ENCODE measurements at places on chromosomes 16 and 17.
A peak's percentile ranks its signal among the peaks of the same experiment; 100 is the strongest.

DNA sequence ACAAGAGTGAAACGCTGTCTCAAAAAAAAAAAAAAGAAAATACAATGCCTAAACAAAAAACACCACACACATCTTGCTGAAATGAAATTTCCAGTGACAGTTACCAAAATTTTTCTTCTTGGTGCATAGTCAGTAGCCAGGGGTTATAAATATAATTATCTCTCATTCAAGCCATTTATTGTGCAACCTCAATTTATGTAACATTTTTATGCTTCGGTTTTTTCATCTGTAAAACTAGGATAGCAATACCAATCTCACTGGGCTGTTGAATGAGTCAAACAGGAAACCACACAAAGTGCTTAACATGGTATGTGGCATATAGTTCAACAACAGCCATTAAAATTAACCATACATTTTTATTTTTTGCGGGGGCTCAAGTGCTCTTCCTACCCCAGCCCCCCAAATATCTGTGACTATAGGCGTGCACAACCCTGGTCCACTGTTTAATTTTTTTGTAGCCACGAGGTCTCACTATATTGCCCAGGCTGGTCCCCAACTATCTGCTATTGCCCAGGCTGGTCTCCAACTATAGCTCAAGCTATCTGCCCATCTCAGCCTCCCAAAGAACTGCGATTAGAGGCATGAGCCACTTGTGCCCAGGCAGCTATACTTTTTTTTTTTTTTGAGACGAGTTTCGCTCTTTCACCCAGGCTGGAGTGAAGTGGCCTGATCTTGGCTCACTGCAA lies 2.6 kb downstream of the COG4 start:
- peak; percentile 79 for DNase-seq

DNA sequence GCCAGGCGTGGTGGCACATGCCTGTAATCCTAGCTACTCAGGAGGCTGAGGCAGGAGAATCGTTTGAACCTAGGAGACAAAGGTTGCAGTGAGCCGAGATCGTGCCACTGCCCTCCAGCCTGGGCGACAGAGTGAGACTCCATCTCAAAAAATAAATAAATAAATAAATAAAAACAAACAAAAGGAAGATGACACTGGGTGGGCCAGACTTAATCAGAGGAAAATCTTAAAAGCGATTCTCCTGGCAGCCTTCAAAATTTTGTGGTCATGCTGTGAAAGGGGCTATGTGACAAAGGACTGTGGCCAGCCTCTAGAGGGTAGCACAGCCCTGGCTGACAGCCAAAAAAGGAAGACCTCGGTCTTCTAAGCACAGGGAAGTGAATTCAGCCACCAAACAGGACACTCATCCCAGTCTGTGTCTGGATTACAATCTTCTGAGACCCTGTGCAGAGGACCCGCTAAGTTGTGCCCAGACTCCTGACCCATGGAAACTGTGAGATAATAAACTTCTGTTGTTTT lies 391.1 kb downstream of the CNTNAP4 start:
- no peak for DNase-seq

GRCh38 chr17:32445074-32445415 lies 735 bp downstream of the PSMD11 start:
- peak; percentile 70 for DNase-seq

GRCh38 chr16:65500919-65501318 lies 379.1 kb upstream of the CDH11 start:
- DNase-seq, result no peak

- peak; percentile 25 for DNase-seq
These were observed 6.2 kb downstream of the PSMD12 start for GRCh38 chr17:67359960-67360791.

- DNase-seq, result peak; percentile 47
These were observed 1.1 kb downstream of the NAA38 start for GRCh38 chr17:7856011-7856810.

GRCh38 chr16:4263504-4264436 lies 9.1 kb downstream of the TFAP4 start:
- DNase-seq, result peak; percentile 94

DNA sequence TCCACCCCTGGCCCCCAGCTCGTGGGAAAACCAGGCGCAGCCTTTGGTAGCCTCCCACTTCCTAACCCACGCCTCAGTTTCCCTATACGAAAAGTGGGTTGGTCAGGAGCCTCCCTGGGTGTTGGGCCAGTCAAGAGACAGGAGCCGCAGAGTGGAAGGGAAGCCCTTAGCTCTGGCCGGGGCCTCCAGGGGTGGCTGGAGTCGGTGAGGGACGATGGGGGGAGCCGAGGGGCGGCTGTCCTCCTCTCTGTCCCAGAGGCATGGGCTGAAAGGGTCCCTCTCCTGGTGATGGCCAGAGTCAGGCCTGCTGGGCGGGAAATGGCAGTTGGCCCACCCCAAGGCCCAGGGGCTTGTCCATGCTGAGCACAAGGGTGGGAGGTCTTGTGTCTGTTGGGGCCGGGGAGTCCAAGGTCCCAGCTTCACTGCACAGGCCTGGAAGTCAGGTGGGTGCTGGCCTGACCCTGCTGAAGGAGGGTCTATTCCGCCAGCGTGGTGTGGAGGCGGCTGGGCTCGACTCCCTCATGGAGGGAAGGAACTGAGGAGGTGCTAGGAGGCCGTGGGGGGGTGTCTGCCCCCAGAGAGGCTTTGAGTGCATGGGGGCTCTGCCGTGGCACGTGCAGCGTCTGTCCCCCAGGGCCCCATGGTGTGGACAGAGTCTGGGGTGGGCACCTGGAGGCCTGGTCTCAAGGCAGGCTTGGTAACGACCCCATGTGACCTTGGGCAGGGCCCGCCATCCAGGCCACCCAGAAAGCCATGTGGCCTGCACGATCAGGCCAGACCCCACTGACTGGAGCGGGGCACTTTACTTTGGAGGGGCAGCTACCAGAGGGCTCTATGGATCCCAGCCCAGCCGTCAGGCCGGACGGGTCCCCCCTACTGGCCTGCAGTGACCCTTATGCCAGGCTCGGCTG lies 1.1 kb downstream of the SLC16A3 start:
- no peak for DNase-seq

DNA sequence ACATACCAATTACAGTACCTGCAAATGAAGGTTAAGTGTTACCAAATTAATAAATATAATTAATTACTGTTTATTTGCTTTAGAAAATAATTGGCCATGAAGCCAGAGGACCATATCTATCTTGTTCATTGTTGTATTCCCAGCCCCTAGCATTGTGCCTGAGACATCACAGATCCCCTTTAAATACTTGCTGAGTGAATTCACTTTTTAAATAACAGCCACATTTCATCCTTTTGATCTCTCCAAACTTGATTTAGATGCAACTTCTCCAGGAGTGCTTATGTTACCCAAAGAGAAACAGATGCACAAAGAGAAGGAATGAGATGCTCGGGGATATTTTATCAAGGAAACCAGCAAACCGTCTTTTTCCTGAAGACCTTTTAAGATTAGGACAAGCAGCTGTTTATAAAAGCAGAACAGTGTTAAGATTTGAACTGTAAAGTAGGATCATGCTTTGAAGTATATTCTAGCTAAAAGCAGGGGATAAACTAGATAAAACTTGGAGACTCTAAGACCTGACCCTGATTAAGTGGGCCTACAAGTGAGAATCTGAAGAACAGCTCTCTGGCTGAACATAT lies 66.3 kb downstream of the CHD9 start:
- no peak for DNase-seq

DNA sequence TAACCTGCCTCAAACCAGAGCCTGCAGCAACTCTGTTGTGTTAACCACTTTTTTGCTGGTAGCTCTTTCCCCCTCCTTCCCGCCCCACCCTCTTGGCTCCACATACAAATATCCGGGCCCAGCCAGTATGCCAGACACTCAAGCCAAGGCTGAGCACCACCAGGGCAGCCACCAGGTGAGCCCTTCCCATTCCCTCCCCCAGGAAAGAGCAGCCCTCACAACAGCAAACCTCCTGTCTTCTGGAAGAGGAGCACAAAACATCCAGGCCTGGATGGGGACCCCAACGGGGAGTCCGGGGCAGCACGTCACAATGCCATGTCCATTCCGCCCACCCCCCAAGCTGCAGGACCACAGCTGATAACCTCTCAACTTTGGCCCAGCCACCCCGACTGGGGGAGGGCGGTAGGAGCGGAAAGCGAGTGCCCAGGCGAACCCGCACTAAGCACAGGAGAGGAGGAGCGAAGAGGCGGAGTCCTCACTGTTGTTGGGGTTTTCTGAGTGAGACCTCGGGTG lies 757 bp downstream of the ORMDL3 start:
- peak; percentile 11 for DNase-seq

GRCh38 chr17:62675260-62675659 lies 47.8 kb downstream of the MRC2 start:
- no peak for DNase-seq

DNA sequence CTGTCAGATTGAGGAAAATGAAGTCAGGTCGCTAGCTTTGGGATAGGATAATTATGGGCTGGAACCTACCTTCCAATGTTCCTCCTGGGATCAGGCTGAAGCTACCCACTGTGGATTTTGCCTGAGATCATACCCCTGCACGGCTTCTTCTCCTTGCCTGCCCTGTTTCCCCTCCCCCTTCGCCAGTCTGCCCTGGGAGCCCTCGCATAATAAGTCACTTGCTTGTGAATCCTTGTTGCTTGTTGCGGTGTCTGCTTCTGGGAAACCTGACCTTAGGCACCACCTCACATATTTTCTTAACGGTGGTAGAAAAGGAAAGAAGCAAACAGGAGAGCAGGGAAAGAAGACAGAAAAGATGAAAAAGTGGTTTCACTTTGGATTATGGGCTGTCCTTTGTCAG lies 13.3 kb upstream of the PMP22 start:
- DNase-seq, result no peak

GRCh38 chr17:30677550-30678249 lies 146.8 kb downstream of the CRLF3 start:
- DNase-seq, result no peak

GRCh38 chr16:12340151-12340733 lies 363.7 kb downstream of the SNX29 start:
- DNase-seq, result peak; percentile 82

DNA sequence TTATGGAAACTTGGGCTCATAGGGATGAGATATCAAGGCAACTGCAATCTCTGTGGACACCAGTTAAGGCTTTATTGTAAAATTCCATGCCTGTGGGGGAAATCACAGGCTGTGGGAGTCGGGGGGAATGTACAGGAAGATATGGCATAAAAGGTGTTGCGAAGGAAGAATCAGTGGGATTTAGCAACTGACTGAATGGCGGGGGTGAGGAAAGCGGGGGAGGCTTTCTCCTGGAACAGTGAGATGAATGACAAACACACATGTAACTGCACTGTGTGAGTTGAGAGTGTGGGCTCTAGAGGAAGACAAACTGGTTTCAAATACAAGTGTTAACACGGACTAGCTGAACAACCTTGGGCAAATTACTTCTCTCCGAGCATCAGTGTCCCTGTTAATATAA lies 143.7 kb downstream of the PRKCB start:
- DNase-seq, result no peak

DNA sequence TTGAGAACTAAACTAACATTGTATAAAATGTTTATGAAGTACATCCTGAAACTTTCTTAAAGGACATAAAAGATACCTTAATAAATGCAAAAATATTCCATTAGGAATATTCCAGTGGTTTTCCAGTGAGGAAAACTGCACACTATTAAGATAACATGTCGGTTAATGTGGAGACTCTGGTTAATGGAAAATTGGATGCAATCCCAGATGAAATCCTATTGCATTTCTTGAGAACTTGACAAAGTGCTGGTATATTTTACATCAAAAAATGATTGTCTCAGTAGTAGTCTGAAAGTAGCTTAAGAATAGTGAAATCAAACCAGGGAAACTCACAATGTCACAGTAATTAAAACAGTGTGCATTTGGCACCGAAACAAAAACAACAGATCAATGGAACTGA lies 202.5 kb upstream of the MON1B start:
- DNase-seq, result no peak

GRCh38 chr17:6706499-6706898 lies 6.7 kb downstream of the SLC13A5 start:
- DNase-seq, result no peak

GRCh38 chr17:81927152-81927652 lies 333 bp downstream of the MAFG start:
- DNase-seq, result no peak

DNA sequence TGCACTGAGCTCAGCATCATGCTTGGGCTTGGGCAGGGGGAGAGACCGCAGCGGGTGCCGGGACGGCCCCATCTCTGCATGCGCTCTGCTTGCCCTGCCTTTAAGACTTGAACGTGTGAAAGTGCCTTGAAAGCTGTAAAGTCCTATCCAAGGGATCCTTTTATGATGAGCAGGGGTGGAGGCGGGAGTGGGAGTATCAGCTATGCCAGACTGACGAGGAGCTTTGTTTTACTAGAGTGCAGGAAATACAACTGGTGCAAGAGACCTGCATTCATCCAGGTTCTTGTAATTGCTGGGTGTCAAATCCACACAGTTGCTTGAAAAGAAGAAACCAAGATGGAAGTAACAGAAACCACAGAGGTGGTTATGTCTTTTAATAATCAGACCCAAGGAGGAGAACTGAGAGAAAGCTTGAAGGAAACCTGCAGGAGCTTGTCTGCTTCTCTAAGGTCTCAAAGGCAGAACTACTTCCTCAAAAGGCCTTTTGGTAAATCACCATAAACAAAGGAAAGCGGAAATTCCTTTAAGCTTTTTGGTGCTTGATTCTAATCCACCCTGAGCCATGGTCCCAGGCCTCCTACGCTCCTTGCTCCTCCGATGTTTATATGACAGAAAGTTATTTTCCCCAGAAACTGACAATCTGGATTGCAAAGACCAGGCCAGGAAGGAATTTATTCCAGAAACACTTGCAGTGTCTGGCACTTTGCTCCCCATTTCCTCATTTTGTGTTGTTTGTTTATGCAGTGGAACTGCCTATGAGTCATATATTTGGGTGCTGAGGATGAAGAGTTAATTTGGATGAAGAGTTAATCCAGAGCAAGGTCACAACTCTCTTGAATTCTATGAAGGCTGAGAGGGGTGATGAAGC lies 51.3 kb upstream of the FBXO47 start:
- DNase-seq, result no peak

DNA sequence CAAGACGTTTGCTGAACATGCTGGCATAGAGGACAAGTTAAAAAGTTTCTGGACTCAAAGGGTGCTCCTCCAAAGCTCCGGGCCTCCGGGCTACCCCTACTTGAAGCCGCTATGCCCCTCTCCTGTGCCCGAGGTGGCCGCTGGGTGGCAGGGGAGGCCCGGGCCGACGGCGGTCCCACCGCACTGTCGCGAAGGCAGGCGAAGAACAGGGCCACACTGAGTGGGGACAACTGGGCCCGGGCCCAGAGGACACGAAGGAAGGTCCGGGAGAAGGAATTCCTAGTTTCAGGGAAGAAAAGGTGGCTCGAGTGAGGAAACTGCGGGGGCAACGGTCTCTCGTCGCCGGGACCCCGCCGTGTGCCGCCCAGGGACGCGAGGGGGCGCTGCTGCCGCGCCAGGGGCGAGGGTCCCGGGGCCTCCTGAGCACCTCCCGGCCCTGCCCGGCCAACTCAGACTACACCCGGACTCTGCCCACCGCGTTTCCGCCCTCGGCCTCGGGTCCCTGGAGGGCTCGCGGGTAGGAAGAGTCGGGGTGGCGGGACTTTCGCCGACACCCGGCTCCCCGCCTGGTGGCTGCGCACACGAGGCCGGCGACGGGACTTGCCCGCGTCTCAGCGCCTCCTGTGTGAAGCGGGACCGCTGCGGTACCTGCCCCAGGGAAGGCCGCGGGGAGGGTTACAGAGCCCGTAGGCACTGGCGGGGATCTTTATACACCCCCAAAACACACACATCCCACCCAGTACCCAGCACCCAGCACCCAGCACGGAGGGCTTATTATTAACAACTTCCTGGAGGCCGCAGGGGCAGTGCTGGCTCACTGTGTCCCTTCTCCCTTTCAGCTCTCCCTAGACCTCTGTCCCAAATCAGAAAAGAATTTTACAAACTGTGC lies 772 bp upstream of the CHCT1 start:
- peak; percentile 71 for DNase-seq
